ENCODE measurements at places on chromosomes 3 and 15.

GRCh38 chr15:49038382-49038781 is 7.9 kb downstream of the SECISBP2L start:
- no peak for DNase-seq

DNA sequence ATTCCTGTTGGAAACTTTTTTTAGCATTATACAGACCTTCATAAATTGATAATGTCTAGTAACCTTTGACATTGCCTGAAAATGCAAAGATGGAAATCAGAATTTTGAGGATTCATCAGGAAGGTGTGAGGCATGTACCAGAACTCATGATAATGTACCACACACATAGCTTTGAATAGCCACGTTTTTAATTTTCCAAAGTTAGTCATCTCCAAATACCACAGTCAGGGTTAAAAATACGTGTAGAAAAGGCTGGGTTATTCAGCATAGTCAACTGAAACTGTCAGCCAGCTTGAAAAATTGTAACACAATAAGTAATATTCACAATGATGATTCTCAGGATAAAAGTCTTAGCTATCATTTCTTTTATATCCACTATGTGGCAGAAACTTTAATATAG is 102.0 kb upstream of the THRB start:
- DNase-seq = no peak

DNA sequence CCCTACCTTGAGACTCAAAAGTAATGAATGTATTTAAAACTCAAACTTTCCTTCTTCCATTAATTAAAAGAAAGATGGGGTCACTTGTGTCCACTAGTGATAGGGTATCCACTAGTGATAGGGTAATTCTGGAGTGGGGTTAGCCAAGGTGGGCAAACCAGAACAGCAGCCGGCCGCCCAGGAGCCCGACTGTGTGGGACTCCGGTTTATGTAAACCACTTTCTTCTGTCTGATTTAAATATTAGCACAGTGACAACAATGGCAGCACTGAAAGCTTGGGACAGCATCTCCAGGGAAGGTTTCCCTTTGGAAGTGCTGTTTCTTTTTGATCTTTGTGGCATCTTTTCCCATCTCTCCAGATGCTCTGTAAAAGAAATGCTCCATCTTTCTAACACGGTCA is 722 bp downstream of the MYZAP start:
- no peak for DNase-seq

GRCh38 chr15:51799282-51800252 is 29.9 kb upstream of the TMOD3 start:
- DNase-seq = no peak

GRCh38 chr3:134697830-134698689 is 47.2 kb upstream of the KY start:
- no peak for DNase-seq

DNA sequence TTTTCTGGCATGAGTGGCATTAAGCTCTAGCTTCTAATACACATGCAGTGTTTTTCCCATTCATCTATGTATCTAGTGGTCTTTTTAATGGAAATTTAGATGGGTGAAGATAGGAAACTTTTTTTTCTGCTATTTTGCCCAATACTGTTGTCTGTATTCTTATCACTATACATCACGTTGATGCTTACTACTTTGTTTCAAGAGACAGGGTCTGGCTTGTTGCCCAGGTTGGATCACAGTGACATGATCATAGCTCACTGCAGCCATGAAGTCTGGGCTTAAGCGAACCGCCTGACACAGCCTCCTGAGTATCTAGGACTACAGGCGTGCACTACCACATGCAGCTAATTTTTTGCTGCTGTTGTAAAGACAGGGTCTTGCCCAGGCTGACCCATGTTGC is 84.6 kb downstream of the PEAK1 start:
- DNase-seq = no peak

DNA sequence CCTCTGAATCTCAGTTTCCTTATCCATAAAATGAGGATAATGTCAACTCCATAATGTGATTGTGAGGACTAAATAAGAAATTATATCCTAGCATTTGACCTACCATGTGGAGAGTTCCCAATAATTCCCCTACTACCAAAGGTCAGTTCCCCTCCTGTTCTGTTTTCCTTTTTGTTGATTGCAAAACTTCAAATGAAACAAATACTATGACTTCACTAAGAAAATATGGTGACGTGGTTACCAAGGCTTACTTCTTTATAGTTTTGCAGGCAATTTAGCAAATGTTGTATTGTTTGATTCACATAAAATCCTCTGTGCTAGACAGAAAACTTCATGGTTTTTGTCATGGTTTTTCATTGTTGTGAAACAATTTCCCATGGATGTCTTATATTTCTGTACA is 153.8 kb upstream of the RORA start:
- DNase-seq = no peak

DNA sequence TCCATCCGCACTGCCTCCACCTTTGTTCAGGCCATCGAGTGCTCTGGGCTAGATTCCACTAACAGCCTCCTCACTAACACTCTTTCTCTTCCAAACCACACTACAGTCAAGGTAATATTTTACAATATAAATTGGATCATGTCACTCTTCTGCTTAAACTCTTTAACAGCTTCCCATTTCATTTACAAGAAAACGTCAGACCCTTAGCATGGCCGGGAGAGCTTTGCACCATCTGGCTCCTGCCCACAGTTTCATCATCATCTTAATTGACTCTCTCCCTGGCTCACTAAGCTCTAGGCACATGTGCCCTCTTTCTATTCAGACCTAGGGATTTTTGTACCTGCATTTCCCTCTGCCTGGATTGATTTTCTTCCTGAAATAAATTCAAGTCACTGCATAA is 354.7 kb downstream of the FGF12 start:
- no peak for DNase-seq

GRCh38 chr3:25658836-25659235 is 5.9 kb downstream of the TOP2B start:
- no peak for DNase-seq

DNA sequence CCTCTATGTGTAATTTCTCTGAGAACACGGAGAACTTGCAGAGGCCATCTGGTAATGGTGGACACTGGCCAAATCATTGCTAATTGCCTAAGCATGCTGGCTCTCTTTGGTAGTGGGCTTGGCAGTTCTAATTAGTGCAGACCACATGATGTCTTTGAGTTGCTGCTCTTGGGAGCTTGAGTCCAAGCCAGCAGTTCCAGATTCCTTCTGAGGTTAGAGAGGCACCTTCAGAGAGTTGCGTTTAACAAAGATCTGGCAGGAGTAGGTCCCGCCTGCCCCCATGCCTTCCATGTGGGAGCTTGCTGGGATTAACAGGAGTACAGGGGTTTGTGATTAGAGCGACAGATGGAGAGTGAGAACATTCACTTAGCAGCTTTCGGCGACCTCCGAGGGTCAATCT is 449.0 kb upstream of the LMCD1 start:
- DNase-seq = no peak

GRCh38 chr3:115081444-115081843 is 65.6 kb downstream of the ZBTB20 start:
- no peak for DNase-seq

GRCh38 chr3:171320750-171321558 is 139.3 kb downstream of the TNIK start:
- DNase-seq = no peak

- no peak for DNase-seq
These were observed 54.6 kb upstream of the PCSK6 start for GRCh38 chr15:101543926-101544612.

- DNase-seq = no peak
These were observed 85.9 kb upstream of the PRR23C start for GRCh38 chr3:139130390-139131140.
